ENCODE measurements at places on chromosomes 4 and X.

GRCh38 chrX:107713543-107714205, 61.9 kb downstream of the TSC22D3 start:
- DNase-seq, result no peak

DNA sequence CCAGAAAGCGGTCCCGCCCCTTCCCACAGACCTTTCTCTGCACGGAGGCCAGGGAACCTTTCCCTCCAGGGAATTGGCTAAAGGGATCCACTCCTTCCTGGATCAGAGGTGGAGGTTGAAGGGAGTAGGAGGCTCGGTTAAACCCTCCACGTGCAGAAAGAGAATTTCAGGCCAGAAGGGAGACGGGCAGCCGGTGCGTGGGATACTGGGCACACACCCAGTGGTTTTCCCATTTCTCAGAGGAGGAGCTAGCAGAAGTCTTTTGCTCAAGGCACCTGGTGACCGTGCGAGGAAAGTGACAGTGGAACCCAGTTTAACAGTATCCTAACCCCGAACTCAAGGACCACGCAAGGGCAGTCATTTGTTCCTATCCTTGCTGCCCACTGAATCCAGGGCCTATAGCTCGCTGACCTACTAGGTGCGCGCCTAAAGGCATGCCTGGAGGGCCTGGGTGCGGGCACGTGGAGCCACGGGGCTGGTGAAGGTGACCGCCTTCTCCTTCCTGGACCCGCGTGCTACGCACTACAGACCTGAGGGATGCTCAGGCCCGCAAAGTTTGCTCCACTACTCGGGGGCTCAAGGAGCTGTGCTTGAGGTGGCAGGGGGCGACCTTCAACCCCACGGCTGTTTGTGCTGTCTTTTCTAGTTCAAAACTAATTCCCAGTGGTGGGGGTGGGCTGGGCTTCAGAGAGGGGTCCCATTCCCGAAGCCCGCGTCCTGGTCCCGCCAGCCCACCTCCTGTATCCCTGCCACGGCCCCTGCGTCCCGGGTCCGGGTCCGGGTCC, 587 bp upstream of the AFF2 start:
- no peak for DNase-seq

- no peak for DNase-seq
Measured at GRCh38 chr4:151165205-151166000, 66.0 kb downstream of the RPS3A start.

GRCh38 chr4:2686379-2687265, 69.5 kb downstream of the TNIP2 start:
- DNase-seq, result no peak

GRCh38 chr4:137998666-137999429, 243.3 kb downstream of the SLC7A11 start:
- DNase-seq, result no peak

- DNase-seq, result no peak
Measured at GRCh38 chr4:108742451-108743420, 20.1 kb downstream of the ETNPPL start.

DNA sequence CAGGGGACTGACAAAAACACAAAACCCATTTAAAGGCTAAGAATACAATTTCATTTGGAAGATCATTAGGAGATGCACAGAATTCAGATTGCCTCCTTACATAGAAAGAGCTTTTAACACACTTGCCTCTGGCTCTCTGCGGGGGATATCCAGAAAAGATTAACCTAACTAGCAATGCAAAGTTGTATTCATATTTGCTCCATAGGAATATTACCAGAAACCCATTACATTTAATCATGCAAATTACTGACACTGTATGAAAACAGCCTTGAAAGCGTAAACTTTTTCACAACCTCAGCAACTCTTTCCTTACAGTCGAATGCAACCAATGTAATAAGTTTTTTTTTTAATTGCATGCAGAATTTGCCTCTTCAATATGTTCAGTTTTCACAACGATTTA, 1087.3 kb upstream of the PRKX start:
- no peak for DNase-seq

GRCh38 chr4:119244344-119244743, 31.8 kb downstream of the USP53 start:
- no peak for DNase-seq

GRCh38 chrX:136262243-136262642, 11.0 kb upstream of the MAP7D3 start:
- no peak for DNase-seq

GRCh38 chr4:163701916-163702315, 207.4 kb downstream of the TMA16 start:
- no peak for DNase-seq

DNA sequence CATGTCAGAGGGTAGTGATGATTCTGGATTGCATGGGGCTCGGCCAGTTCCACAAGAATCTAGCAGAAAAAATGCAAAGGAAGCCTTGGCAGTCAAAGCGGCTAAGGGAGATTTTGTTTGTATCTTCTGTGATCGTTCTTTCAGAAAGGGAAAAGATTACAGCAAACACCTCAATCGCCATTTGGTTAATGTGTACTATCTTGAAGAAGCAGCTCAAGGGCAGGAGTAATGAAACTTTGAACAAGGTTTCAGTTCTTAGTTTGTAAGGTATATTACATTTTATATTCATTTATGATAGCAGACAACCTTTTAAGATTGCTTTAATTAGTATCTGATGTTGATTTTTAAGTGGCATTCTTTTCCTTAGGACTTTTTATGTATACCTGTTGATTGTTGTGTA, 24.2 kb downstream of the REST start:
- no peak for DNase-seq

- DNase-seq, result no peak
Measured at GRCh38 chr4:53706422-53707032, 115.2 kb upstream of the LNX1 start.

GRCh38 chrX:31652650-31653049, 580.8 kb upstream of the FTHL17 start:
- DNase-seq, result no peak

- no peak for DNase-seq
Measured at GRCh38 chr4:174117445-174117844, 166.0 kb downstream of the FBXO8 start.

GRCh38 chrX:31178769-31179125, 106.9 kb upstream of the FTHL17 start:
- DNase-seq, result no peak

GRCh38 chr4:8893227-8893623, 21.6 kb upstream of the HMX1 start:
- no peak for DNase-seq

GRCh38 chr4:177376024-177376423, 66.2 kb downstream of the AGA start:
- DNase-seq, result no peak

GRCh38 chrX:133248177-133248576, 30.0 kb upstream of the TFDP3 start:
- DNase-seq, result no peak

Measured in H54 (cell line).